Ureter (tissue), 1 donor: ENCODE measurements at places on chromosomes 5 and 9.

DNA sequence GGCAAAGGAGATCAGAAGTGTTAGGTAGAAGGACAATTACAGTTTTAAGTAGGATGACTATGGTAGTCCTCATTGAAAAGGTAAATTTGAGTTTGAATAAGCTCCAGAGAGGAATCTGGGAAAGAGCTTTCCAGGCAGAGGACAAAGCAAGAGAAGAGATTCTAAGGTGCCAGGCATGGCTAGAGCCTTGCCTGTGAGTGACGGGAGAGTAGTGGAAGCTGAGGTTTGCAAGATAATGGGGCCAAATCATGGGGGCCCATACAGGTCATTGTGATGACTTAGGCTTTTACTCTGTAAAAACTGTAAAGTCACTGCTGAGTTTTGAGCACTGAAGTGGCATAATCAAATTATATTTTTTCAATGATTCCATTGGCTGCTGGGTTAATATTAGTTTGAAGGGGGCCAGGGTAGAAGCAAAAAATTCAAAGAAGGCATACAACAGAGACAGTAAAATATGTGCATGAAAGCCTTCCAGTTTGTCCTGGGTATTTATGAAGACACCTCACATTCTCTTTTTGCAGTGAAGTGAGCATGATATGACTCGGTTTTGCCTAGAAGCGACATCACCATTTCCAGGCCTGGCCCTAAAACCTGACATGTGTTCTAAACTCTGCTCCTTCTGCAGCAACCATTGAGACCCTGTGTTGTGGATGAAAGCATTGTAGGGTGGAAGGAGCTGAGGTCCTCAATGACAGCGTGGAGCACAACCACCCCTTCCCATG lies 279.8 kb upstream of the TNC start:
- DNase-seq, result no peak

GRCh38 chr5:54721951-54722654 lies 204.5 kb downstream of the SNX18 start:
- DNase-seq, result no peak

- DNase-seq, result no peak
Observed at GRCh38 chr5:31300501-31300900, 107.0 kb downstream of the CDH6 start.

- no peak for DNase-seq
Observed at GRCh38 chr9:38306899-38307298, 85.6 kb upstream of the ALDH1B1 start.

DNA sequence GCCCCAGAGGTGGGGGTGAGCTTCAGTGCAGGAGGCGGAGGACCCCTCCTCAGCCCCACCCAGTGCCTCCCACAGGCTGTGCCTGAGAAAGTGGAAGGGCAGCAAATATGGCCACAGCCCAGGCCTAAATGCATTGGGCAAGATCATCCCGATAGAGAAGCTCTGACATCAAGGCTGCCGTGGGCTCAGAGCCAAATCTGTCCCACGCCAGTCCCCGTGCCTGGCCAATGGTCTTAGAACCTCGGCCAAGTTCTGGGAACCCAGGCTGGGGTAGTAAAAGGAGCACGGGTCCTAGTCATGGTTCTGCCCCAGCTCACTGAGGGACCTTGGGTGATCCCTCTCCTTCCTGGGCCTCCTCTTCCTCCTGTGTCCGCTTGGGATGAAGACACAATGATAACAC lies 27.7 kb upstream of the TNIP1 start:
- DNase-seq, result no peak

DNA sequence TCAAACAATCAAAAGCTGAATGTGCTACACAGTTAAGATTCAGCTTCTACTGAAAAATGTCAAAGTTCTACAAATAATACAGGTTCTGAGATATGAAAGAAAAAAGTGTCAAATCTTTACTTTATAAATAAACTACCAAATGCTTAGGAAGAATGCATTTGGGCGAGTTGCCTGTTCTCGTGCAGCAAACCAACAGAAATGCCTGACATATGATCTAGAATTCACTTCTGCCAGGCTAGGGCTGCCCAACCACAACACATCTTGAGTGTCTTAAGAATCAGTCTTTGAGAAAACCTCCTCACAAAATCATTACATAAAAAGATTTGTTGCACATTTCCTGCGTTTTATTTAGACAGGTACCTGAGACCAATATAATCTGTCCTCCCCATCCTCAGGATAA lies 42.2 kb downstream of the ANKH start:
- DNase-seq, result no peak

DNA sequence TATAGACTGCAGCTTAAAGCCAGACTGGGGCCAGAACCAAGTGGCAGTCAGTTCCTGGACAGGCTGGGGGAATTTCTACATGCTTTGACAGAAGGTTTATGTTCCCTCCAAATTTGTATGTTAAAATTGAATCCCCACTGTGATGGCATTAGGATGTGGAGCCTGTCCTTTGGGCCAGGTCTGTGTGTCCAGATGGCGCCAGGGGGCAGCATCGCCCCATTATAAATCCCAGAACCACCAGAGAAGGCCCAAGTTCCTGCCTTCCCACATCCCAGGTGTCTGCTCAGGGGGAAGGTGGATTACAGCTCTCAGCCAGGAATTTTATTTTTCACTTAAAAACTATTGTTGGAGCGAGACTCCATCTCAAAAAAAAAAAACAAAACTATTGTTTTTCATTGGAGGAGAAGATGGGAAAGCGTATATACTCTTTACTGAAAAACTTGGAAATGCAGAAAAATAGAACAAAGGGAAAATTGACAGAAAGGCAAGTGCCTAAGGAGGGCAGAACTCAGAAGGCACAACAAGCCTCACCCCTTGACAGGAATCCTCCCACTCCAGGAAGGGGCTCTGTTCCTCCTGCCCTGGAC lies 5.0 kb downstream of the IL3 start:
- no peak for DNase-seq

DNA sequence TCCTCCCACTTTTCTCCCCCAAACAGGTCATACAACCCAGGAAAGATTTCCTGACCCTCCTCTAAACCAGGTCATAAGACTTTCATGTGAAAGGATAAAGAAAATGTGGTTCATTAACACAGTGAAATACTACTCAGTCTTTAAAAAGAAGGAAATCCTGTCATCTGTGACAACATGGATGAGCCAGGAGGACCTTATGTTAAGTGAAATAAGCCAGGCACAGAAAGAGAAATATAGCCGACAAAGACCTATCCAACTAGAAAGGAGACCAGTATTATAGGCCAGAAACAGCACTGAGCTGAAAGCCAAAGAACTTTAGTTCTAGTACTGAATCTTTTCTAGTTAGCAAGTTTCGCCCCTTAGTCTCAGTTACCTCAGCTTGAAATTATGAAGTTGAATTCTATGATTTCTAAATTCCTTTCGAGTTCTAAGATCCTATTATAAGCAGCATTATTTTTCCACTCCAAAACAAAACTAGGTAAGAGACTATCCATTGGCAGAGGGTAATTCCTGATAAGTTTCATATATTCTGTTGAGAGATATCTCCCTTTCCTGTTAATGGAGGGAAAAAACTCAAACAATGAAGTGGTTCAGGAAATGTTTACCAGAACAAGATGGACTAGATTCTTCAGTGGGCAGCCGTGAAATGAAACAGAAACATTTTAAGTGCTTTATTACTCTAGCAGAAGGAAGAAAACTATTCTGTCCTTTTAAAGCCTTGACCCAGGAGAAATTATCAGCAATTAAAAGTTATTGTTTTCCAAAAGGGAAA lies 42.5 kb downstream of the GNA14 start:
- DNase-seq, result no peak

- peak; percentile 9 for DNase-seq
Observed at GRCh38 chr9:114015607-114016006, 62.5 kb downstream of the AMBP start.

GRCh38 chr5:68729678-68730077 lies 364.1 kb upstream of the SLC30A5 start:
- no peak for DNase-seq

- DNase-seq, result peak; percentile 59
Observed at GRCh38 chr5:72210888-72211678, 103.8 kb downstream of the MAP1B start.

- DNase-seq, result no peak
Observed at GRCh38 chr9:106929471-106930177, 66.7 kb downstream of the ZNF462 start.

DNA sequence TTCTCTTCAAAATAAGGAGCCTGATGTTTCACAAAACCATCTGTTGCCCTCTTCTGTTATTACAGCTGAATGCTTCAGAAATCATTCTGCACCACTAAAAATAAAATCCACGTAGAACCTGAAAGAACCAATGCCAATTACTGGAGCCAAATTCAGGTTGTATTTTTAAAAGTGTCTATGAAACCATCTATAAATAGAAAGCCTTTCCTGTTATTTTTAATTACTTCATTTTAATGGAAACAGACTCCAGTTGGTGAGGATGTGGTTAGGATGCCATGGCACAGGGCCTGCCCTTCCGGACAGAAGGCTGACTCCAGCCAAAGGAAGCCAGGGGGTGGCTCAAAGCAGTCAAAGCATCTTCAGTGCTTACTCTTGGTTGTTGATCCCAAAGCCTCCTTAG lies 119.8 kb downstream of the TENT4A start:
- no peak for DNase-seq

DNA sequence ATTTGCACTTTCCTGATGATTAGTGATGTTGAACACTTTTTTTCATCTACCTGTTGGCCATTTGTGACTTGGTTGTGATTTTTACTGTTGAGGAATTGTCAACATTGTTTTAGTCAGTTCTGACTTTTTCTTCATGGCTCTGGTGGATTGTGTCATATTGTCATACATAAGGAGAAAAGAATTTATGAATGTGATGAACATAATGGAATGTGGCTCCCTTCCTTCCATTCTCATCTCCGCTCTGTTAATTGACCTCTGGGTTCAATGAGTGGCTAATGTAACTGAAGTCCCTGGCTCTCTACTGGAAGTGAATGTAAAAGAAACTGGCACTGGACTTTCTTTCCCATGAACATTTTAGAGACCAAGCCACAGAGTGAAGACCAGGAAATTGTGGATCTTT lies 49.2 kb downstream of the KIAA1958 start:
- no peak for DNase-seq

DNA sequence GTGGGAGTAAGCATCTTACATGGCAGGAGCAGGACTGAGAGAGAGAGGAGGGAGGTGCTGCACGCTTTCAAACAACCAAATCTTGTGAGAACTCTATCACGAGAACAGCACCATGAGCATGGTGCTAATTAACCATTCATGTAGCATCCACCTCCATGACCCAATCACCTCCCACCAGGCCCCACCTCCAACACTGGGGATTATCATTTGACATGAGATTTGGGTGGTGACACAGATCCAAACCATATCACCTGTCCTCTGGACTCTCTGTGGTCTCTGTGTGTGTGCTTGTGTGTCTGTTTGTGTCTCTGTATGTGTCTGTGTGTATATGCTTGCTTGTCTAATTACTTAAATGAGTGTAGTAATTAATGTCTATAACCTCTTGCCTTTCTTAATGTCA lies 31.1 kb downstream of the SEC61B start:
- no peak for DNase-seq

GRCh38 chr9:101324245-101324804 lies 60.5 kb downstream of the BAAT start:
- no peak for DNase-seq

- no peak for DNase-seq
Observed at GRCh38 chr9:95815961-95816360, 59.5 kb upstream of the ERCC6L2 start.

DNA sequence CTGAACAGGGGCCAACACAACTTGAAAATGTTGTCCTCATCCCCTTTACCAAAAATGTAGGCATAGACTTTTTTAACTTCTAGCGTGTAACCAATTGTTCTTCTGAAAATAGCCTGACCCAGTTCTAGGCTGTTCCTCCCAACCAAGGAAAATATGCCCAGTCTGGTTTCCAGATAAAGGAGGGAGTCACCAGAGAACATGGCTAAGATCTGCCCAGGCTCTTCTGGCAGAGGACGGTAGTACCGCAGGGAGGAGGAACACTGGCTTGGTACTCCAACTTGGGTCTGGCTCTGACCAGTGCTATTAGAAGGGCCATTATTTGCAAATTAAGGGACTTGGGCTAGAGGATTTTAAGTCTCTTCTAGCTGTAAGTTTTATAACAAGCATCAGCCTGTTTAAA lies 63.1 kb downstream of the GRAMD2B start:
- no peak for DNase-seq

DNA sequence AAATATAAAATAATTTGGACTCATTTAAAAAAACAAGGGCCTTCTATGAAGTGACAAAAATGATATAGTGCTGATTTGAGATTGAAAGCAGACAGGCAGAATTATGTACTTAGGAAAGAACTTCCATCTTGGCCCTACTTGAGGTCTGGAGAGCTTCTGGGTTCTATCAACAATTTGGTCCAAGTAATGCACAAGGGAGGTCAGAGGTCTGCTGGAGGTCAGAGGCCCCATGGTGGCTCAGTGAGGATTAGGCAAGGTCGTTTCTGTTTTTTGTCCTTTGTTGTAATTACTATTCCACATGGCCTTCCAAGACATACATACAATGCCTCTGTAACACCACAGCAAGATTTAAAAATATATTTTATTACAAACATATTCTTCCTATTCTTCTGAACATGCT lies 37.2 kb downstream of the NUDT12 start:
- no peak for DNase-seq

DNA sequence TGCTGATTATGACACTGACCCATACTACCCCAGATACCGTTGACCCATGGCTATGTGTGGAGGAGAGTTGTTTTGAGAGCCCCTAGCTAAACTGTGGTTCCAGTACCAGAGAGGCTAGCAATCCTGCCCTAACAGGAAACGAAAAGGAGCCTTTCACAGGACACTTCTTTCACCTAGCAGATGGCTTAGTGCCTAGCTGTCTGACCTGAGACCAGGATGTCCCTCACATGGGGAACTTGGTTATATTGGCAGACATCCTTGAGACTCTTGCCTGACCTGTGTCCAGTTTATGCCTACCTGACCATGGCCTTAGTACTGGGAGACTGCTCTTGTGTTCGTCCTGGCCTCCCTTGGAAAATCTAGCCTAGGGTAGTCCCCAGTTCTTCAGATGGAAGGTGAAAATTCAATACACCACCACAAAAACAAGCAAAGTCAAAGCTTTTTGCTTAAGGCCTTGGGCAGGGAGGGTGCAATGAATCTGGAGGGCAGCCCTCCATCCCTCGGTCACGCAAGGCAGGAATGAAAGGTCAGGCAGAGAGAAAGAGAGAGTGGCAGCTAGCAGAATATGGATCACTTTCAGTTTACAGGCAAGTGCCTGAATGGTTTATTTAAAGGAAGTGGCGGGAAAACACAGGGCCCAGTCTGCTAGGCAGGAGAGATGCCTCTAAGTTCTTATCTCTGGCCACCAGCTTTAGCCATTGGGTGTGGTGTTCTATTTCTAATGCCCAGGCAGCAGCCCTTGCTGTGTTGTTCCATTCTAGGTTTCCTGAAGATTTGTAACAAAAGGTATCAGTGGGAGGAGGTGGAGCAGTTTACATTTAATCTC lies 16.4 kb upstream of the ZNF474 start:
- no peak for DNase-seq

DNA sequence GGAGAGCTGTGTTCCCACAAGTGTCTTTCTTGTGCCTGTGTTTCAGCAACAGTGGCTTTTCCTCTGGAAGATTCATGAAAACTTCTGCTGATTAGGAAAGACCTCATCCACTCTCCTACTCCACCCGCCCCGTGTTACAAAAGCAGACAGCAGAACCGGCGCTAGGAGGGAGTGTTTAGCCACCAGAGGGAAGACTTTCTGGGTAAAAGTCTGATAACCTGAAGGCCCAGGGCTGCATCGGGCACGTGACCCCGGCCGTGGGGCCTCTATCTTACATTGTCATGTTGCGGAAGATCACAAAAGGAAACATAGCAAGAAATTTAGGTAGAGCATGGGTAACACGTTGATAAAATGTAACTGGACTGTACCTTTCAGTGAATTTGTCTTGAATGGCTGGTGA lies 32.0 kb upstream of the DMRT2 start:
- DNase-seq, result no peak
